ENCODE measurements at places on chromosomes 1 and 21.

DNA sequence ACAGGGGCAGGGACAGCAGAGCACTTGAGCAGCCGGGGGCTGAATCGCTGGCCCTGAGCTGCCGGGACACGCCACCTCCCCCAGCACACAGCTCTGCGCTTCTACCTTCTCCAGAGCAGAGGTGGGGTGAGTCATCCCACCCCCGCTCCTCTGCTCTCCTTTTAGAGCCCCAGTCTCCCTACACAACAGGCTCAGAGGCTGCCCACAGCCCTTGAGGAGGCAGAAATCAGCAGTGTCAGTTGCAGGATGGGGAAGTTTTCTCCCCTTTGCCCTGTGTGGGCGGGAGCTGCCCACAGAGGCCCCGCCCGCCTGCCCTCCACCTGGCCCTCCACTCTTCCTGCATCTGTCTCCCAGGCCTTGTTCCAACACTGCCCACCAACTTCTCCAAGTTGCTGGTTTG is 94.6 kb downstream of the STUM start:
- DNase-seq = no peak

GRCh38 chr1:55833529-55834091 is 618.4 kb upstream of the USP24 start:
- DNase-seq = no peak

DNA sequence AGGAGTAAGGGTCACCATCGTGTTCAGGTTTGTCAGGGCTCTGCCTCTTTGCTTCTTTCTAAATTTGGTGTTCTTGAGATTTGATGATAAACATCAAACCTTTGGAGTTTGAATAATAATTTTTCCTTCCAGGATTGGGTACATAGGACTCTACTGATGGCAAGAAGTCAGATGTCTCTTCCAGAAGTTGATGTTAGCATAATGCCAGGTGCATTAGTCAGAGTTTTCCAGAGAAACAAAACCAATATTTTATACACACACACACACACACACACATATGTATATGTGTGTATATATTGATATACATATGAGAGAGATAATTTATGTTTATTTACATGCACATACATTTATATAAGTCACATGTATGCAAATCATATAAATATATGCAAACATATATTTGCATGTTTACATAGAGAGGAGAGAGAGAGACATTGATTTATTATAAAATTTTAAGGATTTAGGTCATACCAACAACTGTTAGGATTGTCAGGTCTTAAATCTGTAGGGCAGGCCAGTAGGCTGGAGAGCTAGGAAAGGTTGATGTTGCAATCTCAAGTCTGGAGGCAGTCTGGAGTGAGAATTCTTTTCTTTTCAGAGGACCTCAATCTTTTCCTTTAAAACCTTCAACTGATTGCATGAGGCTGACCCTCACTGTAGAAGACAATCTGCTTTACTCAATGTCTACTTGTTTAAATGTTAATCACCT is 199.2 kb downstream of the HLX start:
- no peak for DNase-seq

DNA sequence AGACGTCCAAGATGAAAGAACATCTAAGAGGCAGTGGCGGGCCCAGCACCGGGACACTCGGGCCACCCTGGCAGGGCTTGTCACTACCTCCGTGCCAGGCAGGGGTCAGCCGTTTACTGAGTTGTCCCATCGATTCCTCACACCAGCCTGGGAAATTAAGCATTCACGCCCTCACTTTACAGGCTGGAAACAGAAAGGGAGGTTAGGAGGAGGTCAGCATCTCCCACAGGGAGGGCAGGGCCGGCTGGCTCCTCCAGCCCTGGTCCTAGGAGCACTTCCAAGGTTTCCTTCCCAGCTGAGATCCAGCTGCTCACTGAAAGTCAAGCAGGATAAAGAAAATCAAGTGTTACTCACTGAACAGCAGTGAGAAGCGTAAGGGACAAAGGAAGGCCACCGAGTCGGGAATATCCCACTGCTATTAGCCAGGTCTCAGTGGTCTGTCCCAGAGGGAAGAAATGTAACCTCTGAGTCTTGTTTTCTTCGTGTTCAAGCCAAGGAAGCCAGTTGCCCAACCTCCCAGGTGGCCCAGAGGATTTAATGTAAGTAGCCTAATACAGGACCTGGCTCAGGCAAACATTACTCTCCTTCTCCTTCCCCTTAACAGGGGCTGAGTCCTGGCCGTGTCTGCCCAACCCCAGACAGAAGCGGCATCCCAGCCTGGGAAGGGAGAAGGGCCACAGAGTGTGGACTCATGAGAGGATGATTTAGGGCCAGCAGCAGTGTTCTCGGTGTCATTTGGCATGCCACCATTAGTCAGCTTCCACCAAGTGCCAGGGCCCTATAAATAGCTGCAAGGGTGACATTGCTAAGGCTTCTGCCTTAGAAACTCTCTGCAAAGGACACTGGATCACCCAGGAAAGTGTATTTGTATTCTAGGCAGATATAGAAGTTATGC is 203.1 kb upstream of the GALNT2 start:
- DNase-seq = no peak

DNA sequence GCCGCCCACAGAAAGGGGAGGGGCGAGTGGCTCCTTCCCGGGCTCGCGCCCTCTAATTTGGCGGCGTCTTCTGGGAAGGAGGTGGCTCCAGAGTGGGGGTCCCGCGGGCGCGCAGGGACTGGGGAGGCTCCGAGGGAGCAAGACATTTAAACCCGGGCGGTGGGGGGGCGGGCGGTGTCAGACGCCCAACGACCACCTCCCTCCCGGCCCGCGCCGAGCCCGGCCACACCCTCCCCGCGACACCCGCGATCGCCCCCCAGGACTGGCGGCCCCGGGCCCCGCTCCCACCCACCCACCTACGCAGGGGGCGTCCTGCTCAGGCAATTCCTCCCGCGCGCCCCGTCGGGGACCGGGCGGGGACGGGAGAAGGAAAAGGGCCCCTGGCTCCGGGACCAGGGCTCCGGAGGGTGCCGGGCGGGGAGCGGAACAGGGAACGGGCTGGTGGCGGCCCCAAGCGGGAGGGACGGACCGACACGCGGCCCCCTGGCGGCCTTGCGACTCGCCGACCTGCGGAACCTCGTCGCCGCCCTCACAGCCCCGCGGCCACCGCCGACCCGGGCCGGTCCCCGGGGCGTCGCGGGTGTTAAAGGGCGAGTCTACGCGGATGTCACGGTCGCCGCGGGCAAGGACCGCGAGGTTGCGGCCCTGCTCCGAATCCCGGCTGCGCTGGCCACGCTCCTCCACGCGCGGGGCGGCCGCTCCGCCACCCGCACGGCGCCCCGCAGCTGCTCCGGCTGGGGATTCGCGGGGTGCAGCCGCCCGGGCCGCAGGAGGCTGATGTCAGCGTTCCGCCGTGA is 94.0 kb upstream of the FMN2 start:
- no peak for DNase-seq

DNA sequence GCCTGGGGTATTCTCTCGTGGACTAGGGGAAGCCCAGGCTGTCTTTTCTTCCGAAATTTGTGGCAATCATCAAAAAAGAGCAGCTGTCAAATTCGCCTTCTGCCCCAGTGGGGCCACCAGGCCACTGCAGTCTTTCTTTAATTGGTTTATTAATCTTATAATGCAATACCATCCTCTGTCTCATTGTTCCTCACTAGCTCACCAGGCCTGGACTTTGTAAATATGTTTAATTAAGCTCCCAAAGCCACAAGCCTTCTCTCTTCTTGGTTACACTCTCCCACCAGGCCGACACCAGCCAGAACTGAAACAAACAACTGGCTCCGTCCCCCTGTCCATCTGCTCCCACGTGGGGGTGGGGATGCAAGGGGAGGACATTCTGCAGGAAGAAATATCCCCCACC is 22.0 kb upstream of the CAMK1G start:
- no peak for DNase-seq

- peak; percentile 69 for DNase-seq
Measured at GRCh38 chr21:29145354-29145782, 14.9 kb downstream of the MAP3K7CL start.

All from DND-41 (cell line).